G401 (cell line): ENCODE measurements at places on chromosomes 12 and 14. TPM values are rescaled to one million over a fixed set of nuclear protein-coding genes. Genes with fewer than 3 reads are reported as not detected.

The PZP gene
- total RNA-seq, result not detected in 2 replicates

The MSI1 gene
- total RNA-seq, result 6.3 and 24.6 TPM in 2 replicates

The TMEM132C gene
- total RNA-seq, result not detected in 2 replicates

The AP4S1 gene
- total RNA-seq, result 5.2 and 12.6 TPM in 2 replicates

The ESPL1 gene
- total RNA-seq, result 21.8 and 23.1 TPM in 2 replicates

The HPD gene
- 16.2 and 20.0 TPM in 2 replicates for total RNA-seq

The STON2 gene
- 0.10 TPM in 1 of 2 replicates, not detected in the other for total RNA-seq

The WNT1 gene
- not detected in 2 replicates for total RNA-seq

The CCER1 gene
- not detected in 2 replicates for total RNA-seq

The KERA gene
- not detected in 2 replicates for total RNA-seq

The CHGA gene
- total RNA-seq, result 0.24 TPM in 1 of 2 replicates, not detected in the other

The GPR132 gene
- 0.43 TPM in 1 of 2 replicates, not detected in the other for total RNA-seq

The FAIM2 gene
- total RNA-seq, result not detected in 2 replicates

The GALNT9 gene
- total RNA-seq, result 0.10 TPM in 1 of 2 replicates, not detected in the other

The CACNA2D4 gene
- 4.4 TPM in 1 of 2 replicates, not detected in the other for total RNA-seq

The BEGAIN gene
- 0.31 and 1.3 TPM in 2 replicates for total RNA-seq

The P2RX2 gene
- 0.17 and 0.43 TPM in 2 replicates for total RNA-seq

The TMEM119 gene
- 0.58 and 7.3 TPM in 2 replicates for total RNA-seq

The LTB4R gene
- total RNA-seq, result 1.6 and 5.7 TPM in 2 replicates

The PRPH gene
- 1.8 and 2.2 TPM in 2 replicates for total RNA-seq

The TMEM179 gene
- total RNA-seq, result not detected in 2 replicates

The KRT2 gene
- not detected in 2 replicates for total RNA-seq

The RAPGEF3 gene
- 6.1 and 9.0 TPM in 2 replicates for total RNA-seq

The APOF gene
- not detected in 2 replicates for total RNA-seq

The RNF212B gene
- not detected in 2 replicates for total RNA-seq

The IKZF4 gene
- total RNA-seq, result 0.54 and 4.4 TPM in 2 replicates

The NTS gene
- total RNA-seq, result 23.9 and 27.4 TPM in 2 replicates

The LALBA gene
- total RNA-seq, result not detected in 2 replicates
